ENCODE measurements at places on chromosomes 6 and 20. TPM values are rescaled to one million over a fixed set of nuclear protein-coding genes. Genes with fewer than 3 reads are reported as not detected.

The RAET1E gene
- total RNA-seq, result 0.52 TPM

The RHAG gene
- total RNA-seq, result not detected

The KCNK16 gene
- total RNA-seq, result not detected

The ZNFX1 gene
- total RNA-seq, result 32.0 TPM

The NKX2-2 gene
- 0.23 TPM for total RNA-seq

The LAMA4 gene
- 4.4 TPM for total RNA-seq

The RNF182 gene
- total RNA-seq, result 1.9 TPM

- peak; percentile 57 for ATAC-seq
Measured at GRCh38 chr6:169312658-169313346, 59.2 kb upstream of the THBS2 start.

GRCh38 chr6:7261852-7262461 lies 51.0 kb downstream of the SSR1 start:
- peak; percentile 1 for ATAC-seq

- ATAC-seq, result no peak
Measured at GRCh38 chr6:25154034-25154596, 125.1 kb upstream of the CARMIL1 start.

GRCh38 chr6:8904754-8905153 lies 469.4 kb upstream of the SLC35B3 start:
- ATAC-seq, result no peak

GRCh38 chr6:143451531-143451930 lies 926 bp downstream of the PEX3 start:
- no peak for ATAC-seq

- ATAC-seq, result no peak
Measured at GRCh38 chr6:161080263-161080970, 88.8 kb downstream of the MAP3K4 start.

GRCh38 chr6:36029464-36029863 lies 1.9 kb downstream of the MAPK14 start:
- no peak for ATAC-seq

GRCh38 chr6:167995302-167995701 lies 2.2 kb upstream of the KIF25 start:
- ATAC-seq, result no peak

DNA sequence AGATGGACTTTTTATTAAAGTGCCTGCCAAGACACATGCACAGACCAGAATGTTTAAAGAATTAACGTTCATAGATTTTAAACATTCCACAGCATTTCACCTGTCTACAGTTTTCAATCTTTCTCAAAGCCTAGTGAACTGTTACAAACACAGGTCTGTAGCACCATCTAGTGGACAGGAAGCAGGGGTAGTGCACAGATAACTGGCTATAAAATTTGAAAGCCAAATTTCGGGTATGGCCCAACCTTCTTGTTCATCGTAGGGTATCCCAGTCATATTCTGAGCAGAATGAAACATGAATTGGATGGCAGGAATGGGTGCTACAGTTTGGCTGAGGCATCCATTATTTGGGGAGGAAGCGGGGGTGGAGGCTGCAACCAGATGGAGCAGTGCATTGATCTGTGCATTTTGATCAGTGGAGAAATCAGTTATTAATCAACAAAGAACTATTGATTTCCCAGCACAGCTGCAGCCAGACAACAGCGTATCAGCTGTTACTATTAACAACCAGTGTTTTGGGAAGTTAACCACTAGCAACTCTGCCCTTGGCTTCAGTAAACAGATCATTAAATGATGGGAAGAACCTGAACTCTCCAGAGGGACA lies 56.1 kb upstream of the B3GAT2 start:
- ATAC-seq, result peak; percentile 90

GRCh38 chr20:21796059-21796458 lies 90.6 kb downstream of the PAX1 start:
- no peak for ATAC-seq

- no peak for ATAC-seq
Measured at GRCh38 chr20:58264271-58264670, 35.8 kb upstream of the ANKRD60 start.

- no peak for ATAC-seq
Measured at GRCh38 chr6:143064951-143065683, 4.4 kb downstream of the AIG1 start.

DNA sequence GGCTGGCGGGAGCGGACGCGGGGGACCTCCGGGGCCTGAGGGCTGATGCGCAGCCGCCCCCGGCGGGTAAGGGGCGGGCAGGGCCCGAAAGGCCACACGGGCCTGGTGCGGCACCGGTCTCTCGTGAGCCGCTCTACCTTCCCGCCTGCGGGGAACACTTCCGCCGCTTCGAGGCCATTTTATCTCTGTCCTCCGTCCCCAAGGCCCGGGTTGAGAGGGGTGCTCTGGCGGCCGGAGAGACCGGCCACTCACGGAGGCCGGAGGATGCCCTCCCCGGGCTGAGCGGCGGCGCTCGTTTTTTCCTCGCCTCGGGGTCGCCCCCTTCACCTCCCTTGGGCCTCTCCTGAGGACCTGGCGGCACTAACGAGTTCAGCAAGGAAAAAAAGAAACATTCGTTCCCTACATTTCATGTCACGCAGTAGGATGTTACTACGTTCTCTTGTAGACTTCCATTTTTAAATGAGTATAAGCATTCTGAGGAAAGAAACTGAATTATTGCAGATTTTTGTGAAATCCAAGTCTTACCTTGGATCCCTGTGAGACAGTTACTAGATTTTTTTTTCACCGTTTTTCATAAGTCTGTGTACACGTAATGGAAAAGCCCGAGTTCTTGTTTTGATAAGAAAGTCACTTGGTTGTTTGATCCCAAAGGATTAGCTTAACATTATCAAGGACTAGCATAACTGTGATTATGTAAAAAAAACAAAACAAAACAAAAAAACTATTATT lies 575 bp downstream of the WTAP start:
- peak; percentile 50 for ATAC-seq

GRCh38 chr6:147037881-147038280 lies 166.3 kb upstream of the STXBP5 start:
- no peak for ATAC-seq

All from motor neuron (in vitro differentiated cells).